ENCODE measurements at places on chromosomes 13 and 19. TPM values are rescaled to one million over a fixed set of nuclear protein-coding genes. Genes with fewer than 3 reads are reported as not detected.

Gene CACNG8
- 0.40 TPM for total RNA-seq

Gene RNF113B
- total RNA-seq: not detected

Gene SAMD1
- 64.7 TPM for total RNA-seq

Gene CHST8
- total RNA-seq: 3.4 TPM

Gene TSSK6
- total RNA-seq: 3.3 TPM

Gene S1PR4
- total RNA-seq: not detected

Gene ZFP28
- total RNA-seq: 12.1 TPM
